ENCODE measurements at places on chromosomes 12 and 14. TPM values are rescaled to one million over a fixed set of nuclear protein-coding genes. Genes with fewer than 3 reads are reported as not detected.

SERPINA3 gene
- polyA plus RNA-seq, result 0.33 TPM

P2RX2 gene
- polyA plus RNA-seq, result 1.7 TPM

NOC4L gene
- polyA plus RNA-seq, result 11.9 TPM

SLC5A8 gene
- 33.1 TPM for polyA plus RNA-seq

HOXC6 gene
- 34.1 TPM for polyA plus RNA-seq

DNA sequence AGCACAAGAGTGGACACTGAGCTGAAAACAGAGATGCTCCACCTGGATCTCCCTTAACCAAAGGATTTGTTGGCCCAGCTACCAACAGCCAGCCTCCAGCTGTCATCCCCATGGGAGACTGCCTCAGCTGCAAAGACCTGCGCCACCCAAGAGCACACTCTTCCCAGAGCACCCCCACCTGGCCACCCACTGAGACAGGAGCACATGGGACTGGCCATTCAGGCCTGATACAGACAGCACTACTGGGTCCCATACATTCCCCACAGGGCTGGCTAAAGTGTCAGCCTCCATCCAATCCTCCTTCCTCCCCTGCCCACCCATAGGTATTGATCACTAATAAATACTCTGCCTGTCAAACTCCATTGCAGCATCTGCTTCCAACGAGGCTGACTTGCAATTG lies 241.5 kb downstream of the BCL11B start:
- no peak for DNase-seq

DNA sequence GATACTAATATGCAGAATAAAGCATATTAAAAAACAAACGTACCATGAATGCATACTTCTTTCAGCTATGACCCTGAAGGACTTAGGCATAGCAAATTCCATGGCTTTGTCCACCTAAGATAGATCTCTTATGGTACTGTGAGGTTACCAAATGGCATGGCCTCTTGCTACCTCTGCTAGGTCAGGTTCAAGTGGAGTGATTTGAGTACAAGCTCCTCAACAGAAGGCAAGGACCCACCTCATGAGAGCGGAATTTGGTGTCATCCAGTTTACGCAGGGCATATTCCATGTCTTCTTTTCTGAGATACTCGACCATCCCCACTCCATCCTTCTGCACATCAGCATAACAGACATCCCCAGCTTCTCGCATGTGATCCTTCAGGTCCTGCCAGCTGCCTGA lies 5.8 kb downstream of the SRSF9 start:
- DNase-seq, result no peak

GRCh38 chr12:50174971-50175715 lies 8.0 kb upstream of the CERS5 start:
- DNase-seq, result peak; percentile 82

DNA sequence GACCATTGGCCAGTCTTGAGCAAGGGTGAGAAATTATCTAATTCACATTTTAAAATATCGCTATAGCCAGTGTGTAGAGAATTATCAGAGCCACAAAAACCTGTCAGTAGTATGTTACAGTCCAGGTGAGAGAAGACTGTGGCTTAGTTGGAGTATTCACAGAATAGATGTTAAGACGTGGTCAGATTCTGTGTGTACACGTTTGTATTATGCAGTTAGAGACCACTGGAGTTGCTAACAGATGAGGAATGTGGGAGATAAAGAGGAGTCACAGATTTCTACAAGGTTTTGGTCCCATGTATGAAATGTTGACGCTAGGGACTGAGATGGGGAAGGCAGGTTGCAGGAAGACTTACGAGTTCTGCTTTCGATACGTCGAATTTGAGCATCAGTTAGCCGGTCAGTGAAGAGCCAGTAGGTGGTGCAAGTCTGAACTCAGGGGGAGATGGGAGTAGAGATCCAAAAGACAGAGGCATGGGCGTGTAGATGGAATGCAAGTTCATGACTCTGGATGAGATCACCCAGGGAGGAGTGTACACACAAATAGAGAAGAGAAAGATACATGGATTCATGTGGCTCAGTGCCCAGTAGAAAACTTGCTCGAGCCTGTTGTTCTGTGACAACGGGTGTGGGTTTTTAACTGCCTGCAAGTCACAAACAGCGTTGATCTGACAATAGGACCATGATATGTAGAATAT lies 114.8 kb upstream of the FLRT2 start:
- DNase-seq, result peak; percentile 20

DNA sequence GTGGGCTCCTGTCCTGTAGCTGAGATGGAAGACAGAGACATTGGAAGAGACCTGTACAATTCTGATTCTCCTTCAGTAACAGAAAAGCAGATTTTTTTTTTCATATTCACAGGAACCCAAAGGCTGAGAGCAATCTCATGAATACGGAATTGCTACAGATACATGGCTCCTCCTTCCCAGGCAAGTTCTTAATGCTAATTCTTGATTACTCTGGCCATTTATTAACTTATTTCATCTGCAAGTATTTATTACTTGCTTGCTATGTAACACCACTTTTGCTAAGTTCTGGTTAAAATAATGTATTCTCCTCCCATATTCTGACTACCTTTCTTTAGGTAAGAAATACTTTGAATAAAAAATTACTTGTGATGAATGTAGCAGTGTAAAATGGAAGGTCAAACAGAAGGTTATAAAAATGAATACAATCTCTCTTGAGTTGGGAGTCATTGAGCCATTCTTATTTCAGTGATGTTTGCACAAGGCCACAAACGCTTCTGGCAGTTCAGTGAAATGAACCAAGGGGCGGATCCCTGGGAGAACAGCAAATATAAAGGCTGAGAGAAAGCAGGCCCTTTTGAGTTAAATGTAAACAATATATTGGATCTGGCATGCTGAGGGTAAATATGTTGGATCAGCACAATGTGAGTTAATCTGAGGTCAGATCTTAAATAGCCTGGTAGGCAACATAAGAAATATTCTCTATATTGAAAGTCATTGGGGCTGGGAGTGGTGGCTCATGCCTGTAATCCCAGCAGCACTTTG lies 37.6 kb downstream of the MUCL1 start:
- no peak for DNase-seq

DNA sequence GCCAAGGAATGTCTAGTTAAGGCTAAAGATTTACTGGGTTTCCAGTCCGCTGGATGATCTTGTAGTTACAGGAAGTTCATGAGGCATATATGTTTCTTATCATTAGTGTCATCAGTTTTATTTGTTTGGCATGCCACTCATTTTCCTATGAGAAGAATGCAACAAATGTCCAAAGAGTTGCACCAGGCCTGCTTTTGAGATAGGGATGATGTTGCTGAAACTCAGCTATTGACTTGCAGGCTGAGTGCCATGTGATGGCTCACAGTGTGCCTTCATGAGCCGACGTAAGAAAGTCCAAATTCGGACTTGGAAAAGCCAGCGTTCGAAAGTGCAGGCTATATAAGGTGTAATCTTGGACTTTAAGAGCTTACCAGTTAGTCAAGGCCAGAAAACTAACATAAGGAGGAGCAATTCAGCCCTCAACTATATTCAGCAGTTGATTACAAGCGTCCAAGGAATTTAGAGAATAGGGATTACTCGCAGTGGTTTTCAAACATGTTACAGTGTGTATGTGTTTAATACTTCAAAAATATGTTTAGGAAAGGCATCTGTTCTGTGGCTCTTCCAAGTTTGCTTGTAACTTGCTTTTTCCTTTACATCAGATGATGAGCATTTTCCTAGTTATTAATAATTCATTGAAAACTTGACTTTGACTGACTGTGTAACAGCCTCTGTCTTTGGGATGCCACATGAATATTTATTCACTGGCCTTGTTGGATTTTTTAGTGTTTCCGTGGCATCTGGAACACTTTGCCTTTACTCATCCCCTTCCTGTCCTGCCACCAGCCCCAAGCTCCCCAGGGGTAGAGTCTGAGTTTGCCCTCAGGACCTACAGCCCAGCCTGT lies 101.3 kb downstream of the LGMN start:
- DNase-seq, result no peak

GRCh38 chr14:33420051-33420627 lies 481.5 kb downstream of the NPAS3 start:
- no peak for DNase-seq
